ENCODE measurements at places on chromosomes 3 and 15.

- DNase-seq: no peak
Measured at GRCh38 chr15:60137711-60138396, 133.7 kb downstream of the FOXB1 start.

GRCh38 chr15:78933823-78934654, 10.8 kb downstream of the CTSH start:
- no peak for DNase-seq

- no peak for DNase-seq
Measured at GRCh38 chr3:55770077-55770476, 283.0 kb upstream of the WNT5A start.

GRCh38 chr15:89129123-89129815, 41.0 kb downstream of the ABHD2 start:
- peak; percentile 35 for DNase-seq

- DNase-seq: no peak
Measured at GRCh38 chr3:16570113-16570512, 35.1 kb downstream of the DAZL start.

GRCh38 chr15:95606551-95606950, 723.9 kb upstream of the NR2F2 start:
- DNase-seq: no peak

GRCh38 chr3:172711454-172711795, 558 bp upstream of the NCEH1 start:
- DNase-seq: no peak

GRCh38 chr15:28989239-28989830, 103.6 kb downstream of the APBA2 start:
- DNase-seq: no peak

DNA sequence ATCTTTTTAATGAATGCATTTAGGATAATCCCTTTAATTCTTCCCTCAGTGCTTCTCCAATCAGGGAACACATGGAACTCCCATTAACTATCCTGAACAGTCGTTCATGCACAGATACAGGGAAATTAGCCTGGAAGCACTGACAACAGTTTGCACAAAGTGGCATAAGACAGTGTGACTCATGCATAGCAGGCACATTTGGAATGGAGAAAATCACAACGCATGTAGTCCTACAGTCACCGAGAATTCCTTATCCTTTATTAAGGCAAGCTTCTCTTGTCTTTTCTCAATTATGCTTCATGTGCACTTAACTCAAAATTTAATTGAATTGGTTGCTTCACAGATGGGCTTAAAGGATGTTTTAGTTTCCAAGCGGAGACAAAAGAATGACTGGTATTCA, 155.0 kb upstream of the CRBN start:
- DNase-seq: no peak

DNA sequence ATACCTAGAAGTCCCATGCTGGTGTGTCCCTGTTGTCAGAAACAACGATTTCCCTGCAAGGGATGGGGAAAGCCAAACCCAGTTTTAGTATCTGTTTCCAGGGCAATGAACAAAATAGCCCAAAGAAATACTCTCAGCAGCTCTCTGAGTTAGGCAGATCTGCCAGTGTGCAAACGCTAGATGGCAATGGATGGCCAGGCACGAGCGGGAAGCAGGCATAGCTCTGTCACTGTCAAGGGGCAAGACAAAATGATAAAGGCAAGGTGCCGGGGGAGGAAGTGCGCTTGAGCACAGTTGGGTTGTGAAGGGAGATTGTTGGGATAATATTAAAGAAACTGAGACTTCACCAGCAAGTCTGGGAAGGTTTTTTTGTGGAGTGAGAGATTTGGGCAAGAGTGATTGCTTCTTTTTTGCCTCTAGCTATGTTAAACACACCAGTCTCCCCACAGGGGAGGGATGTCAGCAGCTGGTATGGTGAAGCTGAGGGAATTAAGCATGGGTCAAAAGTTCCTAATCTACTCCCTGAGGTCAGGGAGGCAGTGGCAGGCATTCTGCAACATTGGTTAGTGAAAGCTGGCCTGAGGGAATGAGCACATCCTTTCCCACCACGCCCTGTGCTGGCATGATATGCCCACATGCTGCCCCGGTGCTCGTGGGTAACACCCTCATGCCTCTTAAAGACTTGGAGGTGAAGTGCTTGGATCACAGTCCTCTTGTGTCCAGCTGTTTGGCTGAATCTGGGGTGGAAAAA, 117.5 kb downstream of the PDCD6IP start:
- no peak for DNase-seq

- no peak for DNase-seq
Measured at GRCh38 chr3:122355612-122356011, 27.4 kb downstream of the MIX23 start.

All from activated CD4-positive, CD25-positive, alpha-beta regulatory T cell treated with anti-CD3 and anti-CD28 coated beads, Interleukin-2, amount 50 U/mL, for 16 hours (primary cell).